ENCODE measurements at places on chromosomes 13 and 19. TPM values are rescaled to one million over a fixed set of nuclear protein-coding genes. Genes with fewer than 3 reads are reported as not detected.

Gene UBE2L5
- total RNA-seq = 0.17 TPM

Gene ICAM3
- total RNA-seq = 233 TPM

Gene PRSS57
- not detected for total RNA-seq

Gene FAM216B
- not detected for total RNA-seq

Gene NOVA2
- total RNA-seq = 0.10 TPM

Gene MAP2K7
- total RNA-seq = 45.6 TPM

Gene MAST3
- 31.0 TPM for total RNA-seq

Gene C19orf67
- total RNA-seq = not detected

- no peak for DNase-seq
- no peak overlapping the region for H3K27ac ChIP-seq
Measured at GRCh38 chr19:29805031-29805965, 6.5 kb upstream of the CCNE1 start.

- no peak for DNase-seq
- H3K4me3 ChIP-seq = peak within 1 kb of the TSS; percentile 85
- peaks cover 20% of the 10 kb centered on the region for H3K4me1 ChIP-seq
- H3K36me3 ChIP-seq = peaks cover 5% of the 10 kb centered on the region
- H3K27me3 ChIP-seq = no peaks in the 10 kb centered on the region
Measured at GRCh38 chr19:531753-532560, at the start of gene CDC34. Gene CDC34 (plus strand): TSS chr19:531760. CDS start chr19:531932, 172 bp downstream.

DNA sequence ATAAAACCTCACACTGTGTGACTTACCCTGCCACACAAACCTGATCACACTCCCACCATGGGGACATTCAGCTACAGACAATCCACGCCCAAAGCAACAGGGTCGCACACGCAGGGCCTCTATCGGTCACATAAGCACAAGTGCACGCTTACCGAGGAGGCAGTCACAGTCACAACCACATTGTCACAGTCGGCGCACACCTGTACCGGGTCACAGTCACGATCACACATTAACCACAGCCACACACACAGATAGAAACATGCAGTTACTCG is 579 bp downstream of the ZNF566 start:
- H3K27me3 ChIP-seq = no peaks in the 10 kb centered on the region
- peak overlapping the region; percentile 93 for H3K27ac ChIP-seq
- peak; percentile 51 for DNase-seq
- peaks cover 24% of the 10 kb centered on the region for H3K4me1 ChIP-seq
- peak overlapping the region; percentile 93 for H3K4me3 ChIP-seq

DNA sequence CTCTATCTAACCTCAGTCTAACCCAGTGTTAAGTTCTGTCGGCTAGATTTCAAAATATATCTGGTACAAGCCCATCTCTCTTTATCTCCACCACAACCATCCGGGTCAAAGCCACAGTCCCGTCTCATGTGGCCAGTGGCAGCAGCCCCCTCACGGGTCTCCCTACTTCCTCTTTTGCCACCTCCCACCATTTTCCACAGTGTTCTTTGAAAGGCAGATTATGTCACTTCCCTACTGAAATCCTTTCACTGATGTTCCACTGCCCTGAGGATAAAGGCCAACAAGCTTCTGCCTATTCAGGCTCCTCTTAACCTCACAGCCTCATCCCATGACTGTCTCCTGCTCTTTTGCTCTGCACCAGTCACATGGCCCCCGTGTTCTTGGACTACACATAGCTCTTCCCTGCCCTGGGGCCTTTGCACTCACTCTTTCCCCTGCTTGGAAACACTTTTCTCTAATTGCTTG is 117.2 kb downstream of the UBL3 start:
- peaks cover 49% of the 10 kb centered on the region for H3K27me3 ChIP-seq
- H3K4me1 ChIP-seq = peaks cover 7% of the 10 kb centered on the region
- H3K4me3 ChIP-seq = no peak overlapping the region
- DNase-seq = no peak
- no peak overlapping the region for H3K27ac ChIP-seq

DNA sequence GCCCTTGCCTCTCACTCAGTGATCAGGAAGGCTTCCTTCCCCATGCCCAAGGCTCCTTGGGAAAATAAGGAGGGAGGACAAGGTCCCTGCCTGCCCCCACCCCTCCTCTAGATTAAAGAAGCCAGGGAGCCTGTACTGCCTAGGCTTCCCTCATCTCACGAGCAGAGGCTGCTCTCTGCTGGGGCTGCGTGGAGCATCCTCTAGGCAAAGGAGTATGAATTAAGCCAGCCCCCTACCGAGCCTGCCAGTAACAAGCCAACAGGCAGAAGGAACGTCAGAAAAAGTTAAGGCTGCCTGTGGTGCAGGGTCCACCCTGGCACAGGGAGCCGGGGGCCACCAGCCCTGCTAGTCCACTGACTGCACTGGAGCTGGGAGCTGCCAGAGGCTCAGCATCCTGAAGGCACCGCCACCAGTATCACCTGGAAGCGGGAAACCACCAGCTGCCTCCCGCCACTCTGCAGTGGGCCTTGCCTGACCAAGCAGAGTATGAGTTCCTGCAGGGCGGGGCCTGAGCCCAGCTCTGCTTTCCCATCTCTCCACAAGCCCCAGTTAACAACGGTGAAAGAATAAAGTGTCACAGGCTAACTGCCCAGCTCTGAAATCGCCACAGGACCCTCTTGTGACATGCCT is 6.8 kb downstream of the NAPA start:
- peaks cover 40% of the 10 kb centered on the region for H3K4me1 ChIP-seq
- H3K27ac ChIP-seq = peak overlapping the region; percentile 5
- H3K36me3 ChIP-seq = peaks cover 14% of the 10 kb centered on the region
- H3K27me3 ChIP-seq = no peaks in the 10 kb centered on the region

DNA sequence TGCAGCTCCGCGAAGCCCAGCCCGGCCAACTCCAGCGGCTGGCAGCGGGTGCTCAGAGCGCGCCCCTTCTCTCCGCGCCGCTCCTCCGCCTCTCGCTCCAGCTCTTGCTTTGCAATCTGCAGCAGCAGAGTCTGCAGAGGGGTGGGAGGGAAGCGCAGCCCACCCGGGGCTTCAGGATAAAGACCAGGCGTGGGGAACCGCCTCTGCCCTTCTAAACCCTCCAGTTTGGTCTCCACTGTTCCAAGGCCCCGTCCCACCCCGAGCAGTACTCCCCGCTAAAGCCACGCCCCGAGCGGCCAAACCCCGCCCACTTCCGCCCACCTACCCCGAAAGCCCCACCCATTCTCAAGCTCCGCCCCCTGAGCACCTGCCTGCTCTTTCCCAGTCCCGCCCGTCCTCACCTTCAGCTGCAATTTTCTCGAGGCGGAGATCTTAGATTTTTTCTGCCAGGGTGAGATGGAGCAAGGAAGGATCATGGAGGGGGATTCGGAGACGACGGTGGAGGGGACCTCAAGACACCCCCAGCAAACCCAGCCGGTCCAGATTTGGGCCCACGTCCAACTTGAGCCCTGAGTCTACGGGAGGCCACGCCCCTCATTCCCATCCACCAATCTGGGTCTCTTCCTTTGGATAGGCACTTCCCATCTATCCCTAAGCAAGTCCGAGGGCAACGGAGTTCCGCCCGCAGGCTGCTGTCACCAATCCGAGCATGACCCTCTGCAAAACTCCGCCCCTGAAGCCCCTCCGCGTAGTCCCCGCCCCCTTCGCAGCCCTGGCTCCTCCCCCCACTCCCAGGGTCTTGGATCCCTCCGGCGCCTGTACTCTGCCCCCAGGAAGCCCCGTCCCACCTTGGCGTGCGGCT is 1.1 kb downstream of the TNNI3 start:
- H3K27ac ChIP-seq = no peak overlapping the region
- peaks cover 12% of the 10 kb centered on the region for H3K27me3 ChIP-seq
- H3K4me3 ChIP-seq = no peak overlapping the region
- peaks cover 5% of the 10 kb centered on the region for H3K36me3 ChIP-seq
- peaks cover 37% of the 10 kb centered on the region for H3K4me1 ChIP-seq

DNA sequence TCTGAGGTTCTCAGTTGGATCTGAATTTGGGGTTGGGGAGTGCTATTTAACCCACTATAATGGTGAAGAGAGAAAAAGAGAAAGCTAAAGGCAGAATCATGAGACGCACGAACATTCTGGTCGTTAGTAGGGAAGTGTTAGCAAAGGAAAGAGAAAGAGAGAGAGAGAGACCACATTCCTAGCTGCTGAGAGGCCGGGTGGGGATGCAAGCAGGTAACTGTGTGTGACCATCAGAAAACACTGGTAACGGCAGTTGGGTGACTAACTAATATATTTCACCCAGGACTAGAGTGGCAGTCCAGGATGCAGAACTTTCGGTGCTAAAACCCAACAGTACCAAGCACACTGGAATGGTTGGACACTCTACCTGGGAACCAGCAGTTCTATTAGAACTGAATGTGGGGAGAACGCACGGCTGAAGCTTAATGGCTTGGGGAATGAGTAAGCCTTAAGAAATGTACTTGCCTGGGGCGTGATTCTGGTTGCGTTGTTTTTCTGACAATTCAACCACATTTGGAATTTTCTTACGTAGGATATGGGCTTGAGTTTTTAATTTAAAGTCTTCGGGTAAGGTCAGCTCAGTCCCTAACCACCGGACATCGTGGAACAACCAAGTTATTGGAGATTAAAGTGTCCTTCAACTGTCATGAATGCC is 130.2 kb downstream of the DNAJC15 start:
- DNase-seq = no peak
- H3K27ac ChIP-seq = no peak overlapping the region

DNA sequence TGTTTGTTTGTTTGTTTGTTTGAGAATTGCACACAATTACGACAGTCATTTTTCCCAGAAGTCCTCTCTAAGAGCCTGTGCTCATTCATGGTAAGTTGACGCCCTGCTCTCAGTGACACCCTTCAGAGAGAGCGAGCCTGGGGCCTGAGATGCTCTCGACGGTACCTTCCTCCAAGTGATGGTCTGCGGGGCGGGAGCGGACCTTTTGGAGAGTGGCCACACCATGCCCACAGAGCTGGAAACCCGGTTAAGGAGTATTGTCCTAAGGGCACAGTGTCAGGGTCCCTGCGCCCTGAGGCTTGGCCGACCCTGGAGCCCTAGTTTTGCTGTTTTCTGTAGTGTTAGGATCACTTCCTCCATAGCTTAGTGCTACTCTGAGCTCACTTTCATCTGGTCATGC is 3.6 kb downstream of the POP4 start:
- DNase-seq = no peak
- peaks cover 35% of the 10 kb centered on the region for H3K36me3 ChIP-seq
- no peak overlapping the region for H3K27ac ChIP-seq

DNA sequence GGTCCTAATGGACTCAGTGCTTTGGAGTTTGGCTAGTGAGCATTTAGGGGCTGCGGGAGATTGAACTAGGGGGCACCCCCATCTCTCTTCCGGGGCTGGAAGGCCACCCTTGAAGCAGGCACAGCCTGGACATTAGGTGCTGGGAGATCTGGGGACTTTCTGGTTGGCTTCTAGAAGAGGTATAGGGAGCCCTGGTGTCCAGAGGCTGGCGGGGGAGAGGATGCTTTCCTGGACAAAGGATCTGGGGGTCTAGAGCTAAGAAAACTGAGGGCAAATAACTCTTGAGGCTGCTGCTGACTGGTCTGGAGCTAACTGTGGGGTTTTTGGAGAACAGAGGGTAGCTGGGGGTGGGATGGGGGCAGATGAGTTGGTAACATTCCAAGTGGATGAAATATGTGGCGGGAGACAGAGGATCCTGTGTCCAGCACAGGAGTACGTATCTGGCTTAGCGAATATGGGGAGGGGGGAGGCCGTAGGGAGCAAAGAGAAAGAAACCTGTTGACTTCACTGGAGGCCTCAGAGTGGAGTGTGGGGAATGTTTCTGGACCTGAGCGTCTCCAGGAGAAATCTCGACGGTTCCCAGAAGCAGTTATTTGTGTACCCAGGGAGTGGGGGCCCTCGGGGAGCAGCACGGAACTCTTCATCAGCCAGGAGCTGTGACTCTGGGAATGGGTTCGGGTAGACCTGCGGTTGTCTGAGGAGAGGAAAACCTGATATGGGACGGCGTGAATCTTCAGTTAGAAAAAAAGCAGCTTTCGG is 1.4 kb downstream of the HNRNPUL1 start:
- no peak for DNase-seq
- peaks cover 40% of the 10 kb centered on the region for H3K36me3 ChIP-seq
- peak overlapping the region; percentile 89 for H3K4me3 ChIP-seq
- no peaks in the 10 kb centered on the region for H3K27me3 ChIP-seq
- peaks cover 45% of the 10 kb centered on the region for H3K4me1 ChIP-seq

- H3K27ac ChIP-seq = no peak overlapping the region
- no peak overlapping the region for H3K4me3 ChIP-seq
- H3K4me1 ChIP-seq = no peaks in the 10 kb centered on the region
Measured at GRCh38 chr13:73138276-73138637, 79.5 kb downstream of the KLF5 start.

GRCh38 chr19:55704494-55705245 is 29.6 kb downstream of the EPN1 start:
- H3K27ac ChIP-seq = no peak overlapping the region
- DNase-seq = no peak
- peaks cover 5% of the 10 kb centered on the region for H3K27me3 ChIP-seq

GRCh38 chr19:39307822-39308530 is 11.8 kb downstream of the IFNL1 start:
- peaks cover 14% of the 10 kb centered on the region for H3K36me3 ChIP-seq
- H3K27ac ChIP-seq = no peak overlapping the region
- DNase-seq = no peak
- H3K4me3 ChIP-seq = no peak overlapping the region
- H3K27me3 ChIP-seq = peaks cover 5% of the 10 kb centered on the region

DNA sequence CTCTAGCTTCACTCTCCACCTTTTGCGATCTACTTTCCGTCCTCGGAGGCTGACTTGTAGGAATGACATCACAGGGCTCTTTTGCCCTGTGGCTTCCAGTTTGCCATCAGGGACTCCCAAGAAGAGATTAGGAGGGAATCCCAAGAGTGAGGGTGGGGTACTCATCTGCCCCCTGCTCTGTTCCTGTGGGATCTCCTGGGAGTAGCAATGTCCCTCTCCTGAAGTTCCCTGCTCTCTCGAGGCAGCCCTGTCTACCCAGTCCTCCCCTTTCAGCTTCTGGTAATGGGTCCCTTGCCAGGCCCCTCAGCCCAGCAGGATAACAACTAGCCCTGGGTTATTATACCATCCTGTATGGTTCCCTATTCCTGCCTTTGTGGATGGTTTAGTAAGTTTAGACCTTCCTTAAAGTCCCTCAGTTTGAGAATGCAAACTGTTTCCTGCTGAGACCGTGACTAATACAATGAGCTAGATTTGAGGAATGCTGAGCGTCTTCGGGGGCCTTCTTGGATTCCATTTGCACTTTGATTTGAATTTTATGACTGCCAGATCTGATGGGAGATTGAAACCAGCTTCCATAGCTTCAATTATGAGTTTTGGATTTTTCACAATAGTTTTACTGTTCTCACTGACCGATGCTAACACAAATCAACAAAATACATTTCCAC is 73.7 kb upstream of the IPO5 start:
- peaks cover 8% of the 10 kb centered on the region for H3K27me3 ChIP-seq
- H3K4me3 ChIP-seq = no peak overlapping the region
- H3K36me3 ChIP-seq = no peaks in the 10 kb centered on the region
- H3K27ac ChIP-seq = no peak overlapping the region
- no peaks in the 10 kb centered on the region for H3K4me1 ChIP-seq

DNA sequence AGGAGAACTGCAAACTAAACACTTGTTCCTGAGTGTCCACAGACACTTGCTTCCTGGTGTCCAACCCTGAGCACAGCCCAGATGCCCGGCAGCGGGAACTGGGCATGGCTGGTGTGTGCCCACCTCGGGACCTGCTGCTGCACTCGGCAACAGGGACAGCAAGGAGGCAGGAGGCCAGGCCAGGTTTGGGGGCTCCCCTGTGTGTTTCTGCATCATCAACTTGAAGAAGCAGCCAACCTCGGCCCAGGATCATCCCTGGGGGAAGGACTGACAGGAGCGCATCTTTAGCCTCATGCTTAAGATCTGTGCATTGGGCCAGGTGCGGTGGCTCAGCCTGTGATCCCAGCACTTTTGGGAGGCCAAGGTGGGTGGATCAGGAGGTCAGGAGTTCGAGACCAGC is 35.1 kb upstream of the LDLR start:
- peaks cover 19% of the 10 kb centered on the region for H3K4me1 ChIP-seq
- H3K27me3 ChIP-seq = no peaks in the 10 kb centered on the region
- H3K36me3 ChIP-seq = peaks cover 9% of the 10 kb centered on the region
- no peak overlapping the region for H3K27ac ChIP-seq
- H3K4me3 ChIP-seq = no peak overlapping the region
- no peak for DNase-seq
